NB4 (cell line): ENCODE measurements at places on chromosomes 5 and 9.

DNA sequence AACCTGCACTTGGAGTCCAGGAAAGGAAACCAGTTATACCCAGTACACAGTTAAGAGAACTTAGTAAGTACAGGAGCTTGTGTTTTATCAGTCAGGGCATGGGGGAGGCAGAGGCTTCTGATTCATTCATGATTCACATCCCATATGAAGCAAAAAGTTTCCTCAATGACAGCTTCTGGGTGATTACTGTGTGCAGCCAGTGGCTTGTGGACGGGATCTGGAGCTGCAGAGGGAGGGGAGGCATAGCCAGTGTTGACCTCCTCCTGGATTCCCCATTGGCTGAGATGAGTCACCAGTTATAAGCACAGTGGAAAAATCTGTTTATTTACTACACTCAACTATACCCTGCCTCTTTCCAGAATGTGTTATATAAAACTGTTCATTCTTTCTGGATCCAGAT is 17.7 kb downstream of the IL31RA start:
- peak; percentile 94 for DNase-seq

DNA sequence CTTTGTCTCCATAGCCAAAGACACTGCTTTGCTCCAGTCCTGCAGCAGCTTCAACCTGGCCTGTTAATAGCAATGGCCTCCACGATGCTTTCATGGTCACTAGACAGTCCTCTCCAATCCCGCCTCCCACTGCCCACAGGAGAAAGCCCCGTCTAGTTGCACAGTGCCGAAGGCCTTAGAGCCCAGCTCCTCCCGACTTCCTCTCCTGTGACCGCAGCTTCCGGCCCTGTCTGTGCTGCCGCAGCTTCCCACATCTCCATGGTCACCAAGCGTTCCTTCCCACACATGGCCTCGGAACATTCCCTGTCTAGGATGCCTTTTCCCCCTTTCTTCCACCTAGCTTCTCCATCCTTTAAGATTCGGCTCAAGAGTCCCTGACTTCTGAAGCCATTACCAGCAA is 23.4 kb downstream of the PCA3 start:
- DNase-seq = peak; percentile 39

GRCh38 chr5:127723571-127723970 is 20.4 kb downstream of the CCDC192 start:
- peak; percentile 84 for DNase-seq

- DNase-seq = no peak
These were observed 81.5 kb upstream of the MSX2 start for GRCh38 chr5:174642816-174643405.

DNA sequence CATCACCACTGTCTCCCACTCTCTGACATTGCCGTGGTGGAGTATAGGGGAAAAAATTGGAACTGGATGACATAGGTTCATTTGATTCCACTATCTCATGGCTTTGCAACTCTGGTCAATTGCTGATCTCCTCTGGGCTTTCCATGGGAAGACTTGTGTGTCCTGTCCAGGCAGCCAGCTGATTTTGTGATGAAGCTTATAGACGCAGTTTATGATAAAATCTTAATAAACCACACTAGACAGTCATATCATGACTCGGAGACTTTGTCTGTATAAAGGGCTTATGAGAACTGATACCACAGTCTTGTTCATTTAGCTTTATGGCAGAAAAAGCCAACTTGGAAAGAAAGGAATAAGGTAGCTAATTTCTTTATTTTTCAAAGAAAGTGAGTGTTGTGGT is 296.5 kb downstream of the MAST4 start:
- no peak for DNase-seq

GRCh38 chr9:77896938-77897667 is 134.5 kb downstream of the GNAQ start:
- DNase-seq = peak; percentile 56

- no peak for DNase-seq
These were observed 124.3 kb upstream of the MOCS2 start for GRCh38 chr5:53233645-53234405.

DNA sequence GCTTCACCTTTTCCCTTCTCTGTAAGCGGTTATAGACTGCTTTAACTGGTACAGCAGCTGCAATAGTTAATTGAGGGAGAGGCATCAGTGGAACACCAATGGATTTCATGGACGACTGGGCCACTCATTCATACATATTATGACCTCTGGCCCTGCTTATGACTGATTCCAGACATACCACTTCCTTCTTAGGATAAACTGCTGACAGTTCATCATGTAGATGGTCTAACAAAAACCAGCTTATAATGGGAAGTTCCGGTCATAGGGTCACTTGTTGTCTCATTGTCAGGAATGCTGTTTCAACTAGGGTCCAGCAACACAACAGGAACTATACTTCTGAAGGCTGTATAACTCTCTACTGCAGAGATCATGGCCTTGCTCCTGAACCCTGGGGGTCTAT is 265.2 kb upstream of the RASA1 start:
- DNase-seq = no peak

GRCh38 chr5:59065554-59065953 is 482.7 kb downstream of the RAB3C start:
- no peak for DNase-seq

DNA sequence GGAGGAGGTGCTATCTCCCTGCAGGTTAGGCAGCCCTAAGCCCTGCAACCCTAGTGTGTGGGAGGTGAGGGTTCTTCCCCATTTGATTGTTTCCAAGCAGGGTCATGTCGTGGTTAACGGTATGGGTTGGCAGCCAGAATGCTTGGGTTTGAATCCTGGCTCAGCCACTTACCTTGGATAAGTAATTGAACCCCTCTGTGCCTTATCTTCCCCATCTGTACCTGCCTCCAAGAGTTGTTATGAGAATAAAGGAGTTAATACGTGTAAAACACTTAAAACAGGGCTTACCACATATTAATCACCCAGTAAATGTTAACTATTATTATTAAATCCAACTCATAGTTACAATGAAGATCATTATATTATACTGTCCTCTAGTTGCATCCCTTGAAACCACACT is 52.2 kb upstream of the SPATA31E1 start:
- peak; percentile 11 for DNase-seq

- no peak for DNase-seq
These were observed 38.7 kb downstream of the LARP1 start for GRCh38 chr5:154793599-154794524.

DNA sequence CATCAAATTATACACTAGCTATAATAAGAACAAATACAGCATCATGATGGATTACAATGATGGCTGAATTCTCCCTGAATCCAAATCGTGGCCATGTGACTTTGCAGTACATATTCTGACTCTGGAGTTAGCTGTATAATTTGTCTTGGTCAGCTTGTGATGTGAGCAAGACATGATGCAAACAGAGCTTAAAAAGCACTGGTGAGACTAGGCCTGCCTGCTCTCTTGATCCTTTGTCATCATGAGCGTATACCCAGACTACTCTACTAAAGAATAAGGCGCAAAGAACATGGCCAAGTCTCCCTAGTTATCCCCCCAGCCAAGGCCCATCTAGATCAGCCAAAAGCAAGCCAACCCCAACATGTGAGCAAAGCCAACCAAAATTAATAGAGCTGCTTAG is 34.7 kb upstream of the IFNE start:
- no peak for DNase-seq

DNA sequence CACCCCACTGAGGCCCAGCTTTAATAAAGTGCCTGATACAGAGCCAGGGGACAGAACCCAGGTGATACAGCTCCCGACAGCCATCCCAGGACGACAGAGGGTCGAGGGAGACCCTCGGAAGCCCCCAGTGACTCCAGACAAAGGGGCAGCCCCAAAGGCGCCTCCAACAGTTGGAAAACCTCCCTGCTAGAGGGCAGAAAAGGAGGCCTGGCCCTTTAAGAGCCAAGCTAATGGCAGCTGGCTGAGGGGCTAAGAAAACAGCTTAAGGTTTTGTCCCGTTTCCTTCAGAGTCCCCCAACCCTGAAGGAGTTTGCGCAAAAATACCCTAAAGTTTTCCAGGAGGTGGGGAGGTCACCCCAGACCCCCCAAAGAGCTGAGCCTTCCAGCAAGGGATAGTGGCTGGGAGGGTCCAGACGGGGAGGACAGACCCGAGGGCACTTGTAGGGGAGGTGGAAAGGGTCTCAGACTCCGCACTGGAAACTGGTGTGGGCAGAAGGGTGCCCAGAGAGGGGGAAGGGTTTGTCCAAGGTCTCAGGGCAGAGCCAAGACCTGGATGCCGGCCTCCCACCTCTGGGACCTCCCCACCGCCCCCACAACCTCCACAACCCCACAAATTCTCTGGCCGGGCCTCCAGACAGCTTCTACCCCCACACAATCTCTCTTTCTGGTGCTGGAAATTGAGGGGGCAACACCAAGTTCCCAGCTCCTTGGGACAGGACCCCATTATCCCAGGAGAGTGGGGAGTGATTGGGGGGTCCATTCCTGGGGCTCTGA is 8.2 kb upstream of the AK1 start:
- DNase-seq = no peak

GRCh38 chr9:36878986-36879982 is 154.8 kb downstream of the PAX5 start:
- DNase-seq = no peak

- DNase-seq = no peak
These were observed 49.8 kb upstream of the SPTLC1 start for GRCh38 chr9:92164975-92165374.

- no peak for DNase-seq
These were observed 88.7 kb upstream of the PIK3R1 start for GRCh38 chr5:68126886-68127285.

DNA sequence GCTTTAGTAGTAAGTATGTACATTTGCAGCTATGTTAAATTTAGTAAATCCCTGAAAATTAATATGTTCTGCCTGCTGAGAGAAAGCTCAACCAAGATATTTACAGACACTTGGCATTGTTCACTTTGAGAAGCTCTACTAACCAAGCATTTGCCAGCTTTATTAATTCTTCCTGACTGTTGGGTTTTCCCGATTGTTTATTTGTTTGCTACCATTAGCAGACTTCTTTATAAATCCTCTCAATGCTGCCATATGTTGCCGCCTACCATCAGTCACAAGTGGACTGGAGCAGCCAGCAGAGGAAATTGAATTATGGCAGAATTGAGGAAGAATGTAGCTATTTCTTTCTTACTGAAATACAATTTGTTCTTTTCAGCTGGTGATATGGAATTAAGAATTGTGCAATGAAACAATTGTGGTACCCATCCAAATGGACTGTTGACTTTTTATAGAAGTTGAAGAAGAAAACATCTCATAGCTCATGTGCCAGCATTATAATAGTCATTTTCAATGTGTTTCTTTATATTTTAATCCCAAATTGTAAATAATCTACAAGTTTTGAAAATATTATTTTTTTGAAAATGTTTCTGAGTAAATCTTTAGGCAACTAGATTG is 588.7 kb upstream of the CDH6 start:
- DNase-seq = no peak

DNA sequence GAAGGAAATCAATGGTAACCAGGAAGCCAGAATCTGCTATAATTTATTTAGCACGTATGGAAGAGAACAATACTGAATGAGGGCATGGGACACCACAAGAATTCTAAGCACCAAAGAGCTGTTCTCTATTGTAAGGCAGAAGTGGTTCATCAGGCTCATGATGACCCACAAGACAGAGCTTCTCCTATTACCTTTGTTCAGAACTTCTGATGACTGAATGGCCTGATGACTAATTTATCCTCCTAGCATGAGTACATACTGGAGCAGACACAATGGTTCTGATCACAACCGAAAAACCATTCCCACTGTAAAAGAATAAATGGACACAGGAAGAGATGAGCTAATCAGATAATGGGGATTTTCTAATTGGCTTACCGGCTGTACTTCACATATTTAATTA is 329.8 kb upstream of the PDE4D start:
- DNase-seq = no peak

GRCh38 chr9:20562051-20562450 is 60.2 kb downstream of the MLLT3 start:
- DNase-seq = peak; percentile 37

GRCh38 chr5:122602700-122603099 is 172.2 kb upstream of the SNX2 start:
- DNase-seq = no peak

GRCh38 chr5:89936576-89936975 is 473.0 kb downstream of the CETN3 start:
- no peak for DNase-seq

- peak; percentile 23 for DNase-seq
These were observed 40.2 kb downstream of the TLR4 start for GRCh38 chr9:117744369-117744768.

GRCh38 chr5:124410539-124411488 is 335.6 kb downstream of the ZNF608 start:
- DNase-seq = no peak

DNA sequence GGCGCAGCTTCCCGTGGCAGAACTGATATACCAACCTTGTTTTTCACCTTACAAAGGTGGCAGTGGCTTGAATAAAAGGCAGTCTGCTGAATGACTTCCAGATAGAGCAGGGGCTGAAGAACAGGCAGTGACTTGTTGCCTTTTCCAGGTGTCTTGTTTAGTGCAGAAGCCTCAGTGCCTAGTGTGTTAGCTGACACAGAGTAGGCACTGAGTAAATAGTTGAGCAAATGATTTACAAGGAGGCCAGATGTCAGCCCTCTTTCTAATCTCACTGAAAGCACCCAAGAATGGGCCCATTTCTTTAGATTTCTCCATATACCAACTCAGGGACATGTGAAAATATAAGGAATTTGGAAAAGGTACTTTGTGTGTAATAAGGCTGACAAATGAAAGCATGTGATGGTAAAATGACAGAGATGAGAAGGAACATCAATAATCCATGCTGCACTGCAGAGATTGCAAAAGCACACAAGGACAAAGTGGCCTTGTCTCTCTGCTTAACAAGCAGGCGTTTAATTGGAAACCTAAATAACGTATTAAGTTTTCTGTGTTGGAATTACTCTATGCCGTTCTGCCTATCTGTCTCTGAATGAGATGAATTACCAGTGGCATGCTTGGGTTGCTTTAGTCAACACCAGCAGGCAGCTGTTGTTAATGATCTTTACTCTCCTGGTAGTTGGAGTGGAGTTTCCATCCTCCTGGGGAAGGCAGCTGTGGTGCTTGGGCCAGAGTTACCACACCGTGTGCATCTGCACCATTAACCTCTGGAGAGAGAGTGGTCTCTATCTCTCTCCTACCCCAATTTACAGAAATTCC is 360.1 kb upstream of the C9orf72 start:
- no peak for DNase-seq

- DNase-seq = peak; percentile 4
These were observed 977 bp upstream of the PAM start for GRCh38 chr5:102753889-102754766.

DNA sequence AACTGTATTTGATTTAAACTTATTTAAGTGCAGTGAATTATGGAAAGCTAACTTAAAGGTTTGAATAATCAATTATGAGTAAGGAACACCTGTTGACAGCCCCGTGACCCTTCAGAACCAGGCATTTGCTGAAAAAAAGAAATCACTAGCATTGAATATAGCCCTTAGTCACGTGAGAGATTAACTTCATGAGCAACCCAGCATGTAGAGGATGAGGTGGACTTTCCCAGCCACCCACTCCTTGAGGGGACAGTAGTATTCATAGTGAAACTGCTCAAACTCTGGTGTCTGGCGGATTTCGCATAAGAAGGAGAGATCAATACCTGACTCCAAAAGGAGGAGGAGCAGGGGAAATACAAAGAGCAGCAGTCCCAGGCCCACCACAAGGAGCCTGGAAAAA is 184.8 kb upstream of the RASEF start:
- DNase-seq = no peak

GRCh38 chr5:6365977-6366590 is 12.3 kb downstream of the MED10 start:
- DNase-seq = peak; percentile 53
